ENCODE measurements at places on chromosomes 6 and 20.

DNA sequence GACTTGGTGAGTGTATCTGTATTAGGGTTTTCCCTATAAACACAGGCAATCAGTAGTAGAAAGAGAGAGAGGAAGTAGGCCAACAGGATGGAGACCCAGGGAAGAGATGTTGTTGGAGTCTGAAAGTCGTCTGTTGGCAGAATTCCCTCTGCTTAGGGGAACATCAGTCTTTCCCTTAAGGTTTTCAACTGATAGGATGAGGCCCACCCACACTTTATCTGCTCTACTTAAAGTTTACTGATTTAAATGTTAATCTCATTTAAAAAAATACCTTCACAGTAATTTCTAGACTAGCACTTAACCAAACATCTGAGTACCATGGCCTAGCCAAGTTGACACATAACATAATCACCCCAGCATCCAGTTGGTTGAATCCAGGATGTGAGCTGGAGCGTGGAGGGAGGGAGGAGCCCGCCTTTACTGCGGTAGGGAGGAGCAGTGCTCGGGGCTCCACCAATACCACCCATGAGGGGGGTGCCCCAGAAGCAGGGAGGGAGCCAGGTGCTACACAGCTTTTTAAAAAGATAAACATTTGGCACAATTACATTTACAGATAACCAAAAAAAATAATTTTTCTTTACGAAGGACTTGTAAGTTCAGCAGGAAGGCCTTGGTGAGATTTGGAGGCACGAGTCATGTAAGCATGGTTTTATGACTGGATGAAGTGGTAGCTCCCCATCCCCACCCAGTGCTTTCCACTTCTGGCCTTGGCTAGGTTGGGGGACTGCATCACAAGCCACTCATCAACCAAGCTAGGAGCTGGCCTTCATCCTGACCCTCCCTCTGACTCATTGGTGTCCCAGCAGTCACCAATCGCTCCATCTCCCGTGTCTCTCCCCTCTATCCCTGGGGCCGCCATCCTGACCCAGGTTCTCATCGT is 18.4 kb upstream of the SNX9 start:
- DNase-seq: no peak

DNA sequence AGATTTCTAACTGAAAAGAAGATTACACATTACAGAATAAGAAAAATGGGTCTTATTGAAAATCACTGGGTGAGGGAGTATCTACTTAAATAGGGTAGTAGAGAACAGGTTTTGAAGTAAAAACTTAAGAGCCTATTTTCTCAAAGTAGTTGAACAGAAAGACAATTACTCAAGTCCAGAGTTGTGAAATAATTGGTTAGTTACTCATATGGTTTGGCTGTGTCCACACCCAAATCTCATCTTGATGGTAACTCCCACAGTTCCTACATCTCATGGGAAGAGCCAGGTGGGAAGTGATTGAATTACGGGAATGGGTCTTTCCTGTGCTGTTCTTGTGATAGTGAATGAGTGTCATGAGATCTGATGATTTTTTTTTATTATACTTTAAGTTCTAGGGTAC is 1035.3 kb upstream of the GJE1 start:
- DNase-seq: no peak

- no peak for DNase-seq
These were observed 59.4 kb upstream of the PRELID3B start for GRCh38 chr20:59101961-59102360.

GRCh38 chr20:48783533-48784272 is 44.1 kb downstream of the PREX1 start:
- peak; percentile 62 for DNase-seq

- no peak for DNase-seq
These were observed 160.5 kb downstream of the TFAP2B start for GRCh38 chr6:50979171-50979525.

- peak; percentile 83 for DNase-seq
These were observed at the start of gene TUBB2A for GRCh38 chr6:3157131-3157933. Gene TUBB2A, minus strand, starts transcription at chr6:3157544. Its CDS starts 81 bp downstream, at chr6:3157463.

- no peak for DNase-seq
These were observed 32.7 kb downstream of the TOX2 start for GRCh38 chr20:43947316-43947710.

- no peak for DNase-seq
These were observed 206.0 kb upstream of the MARCKS start for GRCh38 chr6:113651120-113651519.

- DNase-seq: no peak
These were observed 592.5 kb upstream of the GJE1 start for GRCh38 chr6:141540207-141540606.

GRCh38 chr20:23917024-23917725 is 37.6 kb upstream of the CST5 start:
- DNase-seq: no peak

- peak; percentile 38 for DNase-seq
These were observed 78.3 kb upstream of the CTNNBL1 start for GRCh38 chr20:37615340-37616109.

DNA sequence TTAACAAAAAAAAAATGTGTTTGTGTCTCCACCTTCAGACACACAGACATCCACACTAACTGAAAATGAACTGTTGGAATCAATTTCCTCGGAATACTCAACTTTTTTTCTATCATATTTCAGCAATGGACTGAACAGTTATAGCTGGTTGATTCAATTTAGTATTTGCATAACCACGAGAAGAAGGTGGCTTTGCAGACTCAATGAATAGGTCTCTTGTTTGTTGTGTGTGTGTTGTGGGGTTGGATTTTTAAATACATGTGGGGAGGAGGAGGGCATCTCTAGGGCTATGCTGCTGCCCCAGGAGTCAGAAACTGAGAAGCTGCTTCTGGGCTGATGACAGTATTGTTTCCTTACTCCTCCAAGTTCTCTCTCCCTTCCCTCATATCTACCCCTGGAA is 28.7 kb downstream of the TFAP2A start:
- no peak for DNase-seq

DNA sequence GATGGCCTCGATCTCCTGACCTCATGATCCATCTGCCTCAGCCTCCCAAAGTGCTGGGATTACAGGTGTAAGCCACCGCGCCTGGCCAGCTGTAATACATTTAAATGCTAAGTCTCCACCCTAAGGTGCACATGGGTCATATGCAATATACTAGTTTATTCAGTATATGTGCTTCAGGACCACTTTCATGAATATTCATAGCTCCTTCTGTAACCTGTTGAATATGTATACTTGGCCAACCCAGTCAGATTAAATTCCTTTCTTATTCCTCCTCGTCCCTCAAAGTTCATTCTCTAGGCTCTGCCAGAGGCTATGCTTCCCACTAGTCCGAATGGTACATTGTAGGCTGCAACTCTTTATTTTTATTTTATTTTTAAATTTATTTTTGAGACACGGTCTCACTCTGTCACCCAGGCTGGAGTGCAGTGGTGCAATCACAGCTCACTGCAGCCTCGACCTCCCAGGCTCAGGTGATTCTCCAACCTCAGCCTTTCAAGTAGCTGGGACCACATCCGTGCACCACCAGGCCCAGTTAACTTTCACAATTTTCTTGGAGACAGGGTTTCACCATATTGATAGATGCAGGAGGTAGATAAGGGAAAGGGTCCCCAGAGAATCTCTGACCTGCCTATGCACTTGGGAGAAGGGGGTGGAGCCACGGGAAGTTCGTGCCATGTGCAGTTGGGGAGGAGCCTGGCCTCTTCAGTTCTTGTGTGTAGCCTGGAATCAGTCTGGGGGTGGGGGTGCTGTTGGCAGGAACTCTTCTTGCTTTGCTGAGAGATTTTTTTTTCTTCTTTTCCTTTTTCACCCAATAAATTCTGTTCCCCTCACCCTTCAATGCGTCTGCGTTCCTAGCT is 41.3 kb upstream of the DDR1 start:
- DNase-seq: no peak

- DNase-seq: no peak
These were observed 257.4 kb downstream of the HTR1B start for GRCh38 chr6:77205936-77206335.

DNA sequence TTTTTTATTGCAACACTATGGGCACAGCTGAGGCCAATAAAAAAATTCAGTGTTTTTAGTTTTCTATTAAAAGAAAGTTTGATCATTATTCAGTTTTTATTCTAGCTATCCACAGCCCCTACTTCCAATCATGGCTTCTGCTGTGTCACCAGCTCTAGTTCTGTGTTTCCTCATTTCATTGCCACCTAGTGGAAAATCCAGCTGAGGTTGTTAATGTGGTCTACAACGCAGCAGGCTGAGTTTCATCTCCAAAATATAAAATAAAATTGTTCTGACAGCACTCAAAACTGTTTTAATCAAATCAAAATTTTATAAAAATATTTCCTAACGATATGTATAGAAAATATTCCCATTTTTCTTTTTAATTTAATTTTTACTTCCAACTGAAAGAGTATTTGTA is 13.6 kb downstream of the COL9A1 start:
- no peak for DNase-seq
